ENCODE measurements at places on chromosomes 7 and 10.

DNA sequence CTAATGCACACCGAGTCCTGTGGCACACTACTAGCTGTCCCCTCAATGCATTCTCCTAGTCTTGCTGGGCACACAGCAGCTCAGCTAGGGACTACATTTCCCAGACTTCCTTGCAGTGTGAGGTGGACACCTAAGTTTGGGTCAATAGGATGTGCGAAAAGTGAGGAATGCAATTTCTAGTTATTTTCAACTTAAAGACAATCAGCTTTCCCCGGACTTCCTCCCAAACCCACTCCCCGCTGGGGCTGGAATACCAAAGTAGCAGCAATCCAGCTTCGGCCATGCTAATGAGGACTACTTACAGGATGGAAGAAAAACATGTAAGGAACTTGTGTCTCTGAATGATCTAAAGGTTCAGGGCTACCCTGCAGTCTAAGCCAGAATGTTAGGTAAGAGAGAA is 286.4 kb upstream of the LRRN3 start:
- no peak for DNase-seq

- DNase-seq, result no peak
Measured at GRCh38 chr10:35546824-35547225, 58.3 kb upstream of the GJD4 start.

DNA sequence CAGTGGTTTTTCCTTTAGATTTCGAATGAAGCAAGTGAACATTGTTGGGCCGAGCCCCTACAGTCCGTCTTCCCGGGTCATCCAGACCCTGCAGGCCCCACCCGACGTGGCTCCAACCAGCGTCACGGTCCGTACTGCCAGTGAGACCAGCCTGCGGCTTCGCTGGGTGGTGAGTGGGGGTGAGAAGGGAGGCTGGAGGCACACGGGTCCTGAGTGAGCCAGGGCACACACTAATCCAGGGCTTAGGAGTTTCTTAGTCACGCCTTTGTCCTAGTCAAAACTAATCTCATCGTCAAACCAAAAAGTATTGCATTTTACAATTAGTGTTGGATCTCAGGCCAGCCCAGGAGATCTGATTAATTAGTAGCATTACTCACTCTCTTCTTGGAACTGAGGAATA is 568.8 kb upstream of the FOXK1 start:
- DNase-seq, result no peak

DNA sequence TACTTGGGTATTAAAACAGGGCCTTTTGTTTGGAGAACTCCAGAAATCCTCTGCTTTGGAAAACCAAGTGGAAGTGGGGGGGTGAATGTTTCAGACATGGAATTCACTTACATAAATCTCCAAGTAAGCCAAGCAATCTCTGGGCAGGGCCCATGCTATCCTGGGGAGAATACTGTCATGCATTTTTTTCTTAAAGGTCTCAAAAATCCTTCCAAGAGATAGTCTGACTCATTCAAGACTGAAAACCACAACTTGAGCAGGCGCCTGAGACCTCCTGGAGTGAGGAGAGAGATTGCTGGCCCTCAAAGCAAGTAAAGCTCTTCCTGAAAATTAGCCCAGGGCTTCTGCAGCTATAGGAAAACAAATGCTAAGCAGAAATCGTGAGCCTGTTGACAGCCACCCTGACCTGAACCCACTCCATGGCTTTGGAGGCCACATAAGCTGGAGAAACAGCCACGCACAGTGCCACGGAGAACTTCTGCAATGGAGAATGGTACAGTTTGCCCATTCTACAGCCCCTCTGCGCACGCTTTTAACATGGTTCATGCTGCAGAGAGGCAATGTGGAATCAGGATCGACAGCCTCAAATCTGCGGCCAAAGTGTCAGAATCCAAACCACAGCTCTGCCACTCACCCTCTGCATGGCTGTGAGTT is 203.1 kb upstream of the AUTS2 start:
- peak; percentile 99 for DNase-seq

DNA sequence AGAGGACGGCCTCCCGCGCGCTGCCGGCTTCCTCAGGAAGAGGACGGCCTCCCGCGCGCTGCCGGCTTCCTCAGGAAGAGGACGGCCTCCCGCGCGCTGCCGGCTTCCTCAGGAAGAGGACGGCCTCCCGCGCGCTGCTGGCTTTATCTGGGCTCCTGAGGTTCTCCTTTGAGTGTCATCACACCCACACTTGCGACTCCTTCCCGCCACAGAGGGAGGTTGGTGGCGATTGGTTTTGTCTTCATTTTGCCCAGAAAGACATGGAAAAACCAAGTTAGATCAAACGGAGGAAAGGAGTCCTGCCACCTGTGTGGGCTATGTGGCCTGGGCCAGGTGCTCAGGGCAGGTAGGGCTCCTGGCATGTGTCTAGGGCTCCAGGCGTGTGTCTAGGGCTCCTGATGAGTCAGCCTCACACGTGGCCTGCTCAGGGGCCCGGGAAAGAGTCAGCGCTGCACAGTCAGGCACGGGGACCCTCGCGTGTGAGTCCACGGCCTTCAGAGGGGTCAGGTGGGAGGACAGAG is 138.0 kb downstream of the VIPR2 start:
- DNase-seq, result no peak

DNA sequence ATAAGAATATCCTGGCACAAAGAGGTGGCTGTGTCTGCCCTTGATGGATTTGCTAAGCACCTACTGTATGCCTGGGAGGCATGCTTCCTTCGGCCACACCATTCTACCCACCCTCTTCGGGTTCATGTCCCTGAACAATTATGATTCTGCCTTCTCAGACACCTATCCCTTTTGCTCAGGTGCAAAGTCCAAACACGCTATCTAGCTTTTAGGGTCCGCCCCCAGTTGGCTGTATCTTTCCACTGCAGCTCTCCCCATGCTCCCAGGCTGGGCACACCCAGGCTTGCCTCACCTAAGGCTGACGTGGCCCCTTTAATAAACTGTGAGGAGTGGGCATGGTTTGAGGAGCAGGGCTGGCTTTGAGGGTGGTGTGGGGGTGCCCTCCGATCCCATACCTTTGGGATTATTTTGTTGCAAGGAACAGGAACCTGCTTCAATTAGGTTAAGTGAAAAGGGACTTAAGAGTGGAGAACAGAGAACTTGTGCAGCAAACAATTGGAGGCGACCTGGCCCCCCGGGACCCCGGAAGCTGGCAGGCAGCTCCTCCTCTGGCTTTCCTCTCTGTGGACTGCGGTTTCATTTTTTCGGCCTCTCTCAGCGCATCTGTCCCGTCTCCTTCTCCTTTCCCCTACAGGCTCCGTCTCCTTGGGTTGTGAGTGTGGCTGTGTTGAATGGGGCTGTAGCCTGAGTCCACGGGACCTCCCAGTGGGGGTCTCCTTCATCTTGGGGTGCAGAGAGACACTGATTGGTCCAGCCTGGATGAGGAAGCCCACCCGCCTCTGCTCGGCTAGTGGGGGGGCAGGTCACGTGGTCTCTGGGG is 3.8 kb downstream of the CLIP2 start:
- no peak for DNase-seq

DNA sequence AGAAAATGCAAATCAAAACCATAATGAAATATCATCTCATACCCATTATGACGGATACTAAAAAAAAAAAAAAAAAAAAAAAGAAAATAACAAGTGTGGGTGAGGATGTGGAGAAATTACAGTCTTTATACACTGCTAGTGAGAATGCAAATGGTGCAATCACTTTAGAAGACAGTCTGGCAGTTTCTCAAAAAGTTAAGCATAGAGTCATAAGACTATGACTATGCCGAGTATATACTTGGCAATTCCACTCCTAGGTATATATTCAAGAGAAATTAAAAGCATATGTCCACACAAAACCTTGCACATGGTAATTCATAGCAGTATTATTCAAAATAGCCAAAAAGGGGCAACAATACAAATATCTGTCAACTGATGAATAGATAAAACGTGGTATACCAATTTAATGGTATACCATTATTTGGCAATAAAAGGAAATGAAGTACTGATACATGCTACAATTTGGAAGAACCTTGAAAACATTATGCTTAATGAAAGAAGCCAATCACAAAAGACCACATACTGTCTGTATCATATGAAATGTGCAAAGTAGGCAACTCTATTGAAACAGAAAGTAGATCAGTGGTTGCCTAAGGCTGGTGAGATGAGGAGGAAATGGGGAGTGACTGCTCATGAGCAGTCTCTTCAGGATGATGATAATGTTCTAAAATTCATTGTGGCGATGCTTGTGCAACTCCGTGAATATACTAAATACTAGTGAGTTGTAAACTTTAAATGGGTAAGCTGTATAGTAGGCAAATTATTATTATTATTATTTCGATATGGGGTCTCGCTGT is 90.1 kb upstream of the NANOS1 start:
- DNase-seq, result no peak

Measured in fibroblast of skin of abdomen (primary cell).